ENCODE measurements at places on chromosomes 6 and 20. TPM values are rescaled to one million over a fixed set of nuclear protein-coding genes. Genes with fewer than 3 reads are reported as not detected.

Gene BPI
- not detected for total RNA-seq

Gene PROCR
- total RNA-seq: 0.89 TPM

Gene ZNF831
- total RNA-seq: 37.8 TPM

Gene NOX3
- not detected for total RNA-seq

DNA sequence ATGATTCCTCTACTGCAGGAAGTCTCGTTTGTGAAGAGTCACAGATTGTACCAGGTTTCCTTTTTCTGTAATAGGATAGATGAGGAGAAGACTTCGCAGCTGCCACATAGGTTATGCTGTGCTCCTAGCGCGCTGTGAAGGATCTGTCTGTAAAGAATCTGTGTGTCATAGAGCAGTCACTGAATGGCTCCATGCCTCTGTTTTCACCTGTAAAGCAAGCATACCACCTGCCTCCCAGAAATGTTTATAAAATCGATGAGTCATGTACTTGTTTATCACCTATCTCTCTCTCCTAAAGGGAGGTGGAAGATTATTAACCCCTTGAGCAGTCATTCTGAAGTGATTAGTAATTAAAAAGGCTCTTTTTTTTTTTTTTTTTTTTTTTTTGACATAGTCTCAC, 86.6 kb downstream of the TFAP2B start:
- DNase-seq: no peak

GRCh38 chr6:28860581-28860980, 63.2 kb downstream of the TRIM27 start:
- DNase-seq: no peak

DNA sequence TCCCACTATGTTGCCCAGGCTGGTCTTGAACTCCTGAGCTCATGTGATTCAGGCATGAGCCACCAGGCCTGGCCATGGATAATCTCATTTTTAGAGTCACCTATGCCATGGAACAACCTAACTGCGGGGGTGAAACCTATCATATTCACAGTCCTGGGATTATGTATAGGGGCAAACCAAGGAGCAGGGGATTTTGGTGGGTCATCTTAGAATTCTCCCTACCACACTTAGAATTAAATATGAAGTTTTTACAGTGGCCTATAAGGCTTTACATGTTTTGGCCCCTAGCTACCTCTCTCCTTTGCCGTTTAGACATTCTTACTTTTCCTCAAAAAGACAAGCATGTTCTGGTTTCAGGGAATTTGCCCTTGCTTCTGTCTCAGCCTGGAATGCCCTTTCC, 20.6 kb upstream of the VEGFA start:
- no peak for DNase-seq

Data from T-helper 17 cell (primary cell).